ENCODE measurements at places on chromosomes 2 and 18.
A peak's percentile ranks its signal among the peaks of the same experiment; 100 is the strongest.

DNA sequence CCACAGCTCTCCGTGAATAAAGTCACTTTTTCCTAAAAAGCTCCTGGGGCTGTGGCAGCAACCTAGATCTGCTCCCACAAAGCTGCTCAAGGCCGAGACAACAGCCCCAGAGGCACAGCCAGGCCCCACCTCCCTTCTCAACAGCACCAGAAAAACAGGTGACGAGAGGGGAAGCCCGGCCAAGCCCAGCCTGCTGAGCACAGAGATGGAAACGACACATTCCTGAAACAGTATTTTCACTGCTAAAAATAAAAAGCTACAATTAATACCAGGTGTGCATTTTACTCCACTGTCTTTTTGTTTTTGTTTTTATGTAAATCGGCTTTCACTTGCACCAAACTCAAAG, 199.3 kb downstream of the HDAC4 start:
- DNase-seq, result no peak

GRCh38 chr2:53969285-53969967, 1.4 kb downstream of the PSME4 start:
- DNase-seq, result peak; percentile 39

DNA sequence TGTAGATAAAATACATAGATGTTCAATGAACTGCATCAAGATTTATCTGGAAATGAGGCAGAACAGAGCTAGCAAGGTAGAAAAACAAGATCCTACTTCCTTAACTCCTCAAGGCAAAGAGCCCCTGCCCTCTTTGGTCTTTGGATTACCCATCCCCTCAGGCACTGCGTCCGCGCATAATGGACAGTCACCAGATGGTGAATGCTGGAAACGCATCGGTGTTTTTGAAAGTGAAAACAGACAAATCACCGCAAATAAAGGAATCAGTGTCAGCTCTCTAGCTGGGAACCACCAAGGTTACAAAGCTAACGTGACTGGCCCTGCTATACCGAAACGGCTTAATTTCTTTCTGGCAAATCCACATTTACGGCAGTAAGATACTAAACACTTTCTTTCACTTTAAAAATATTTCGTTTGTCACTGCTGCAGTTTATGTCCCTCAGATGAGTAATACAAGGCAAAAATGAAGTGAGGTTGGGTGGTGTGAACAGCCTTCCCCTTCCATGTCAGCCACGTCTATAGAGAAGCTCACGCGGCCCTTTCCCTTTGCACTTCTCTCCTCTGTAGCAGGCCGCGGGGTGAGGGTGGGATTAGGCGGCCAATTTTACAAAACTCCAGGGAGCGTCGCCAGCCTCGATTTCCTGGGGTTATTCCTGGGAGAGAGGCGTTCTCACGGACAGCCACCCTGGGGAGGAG, 627 bp upstream of the GALR1 start:
- DNase-seq, result no peak

- no peak for DNase-seq
These were observed 10.7 kb downstream of the RAMP1 start for GRCh38 chr2:237870126-237870525.

- DNase-seq, result no peak
These were observed 117.2 kb upstream of the HS6ST1 start for GRCh38 chr2:128435576-128436478.

- no peak for DNase-seq
These were observed 158.6 kb downstream of the HNMT start for GRCh38 chr2:138122891-138123290.

DNA sequence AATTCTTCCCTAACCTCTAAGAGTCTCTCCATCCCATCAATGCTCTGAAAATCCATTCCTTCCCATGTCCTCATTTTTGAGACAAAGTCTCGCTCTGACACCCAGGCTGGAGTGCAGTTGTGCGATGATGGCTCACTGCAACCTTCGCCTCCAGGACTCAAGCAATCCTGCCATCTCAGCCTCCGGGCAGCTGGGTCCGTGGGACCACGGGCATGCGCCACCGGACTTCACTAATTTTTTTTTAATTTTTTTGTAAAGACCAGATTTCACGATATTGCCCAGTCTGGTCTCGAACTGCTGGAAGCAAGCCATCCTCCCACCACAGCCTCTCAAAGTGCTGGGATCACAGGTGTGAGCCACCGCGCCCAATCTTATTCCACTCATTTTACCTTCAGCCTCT, 1.6 kb downstream of the FEZ2 start:
- no peak for DNase-seq

GRCh38 chr2:241877989-241878970, 8.8 kb downstream of the RTP5 start:
- DNase-seq, result peak; percentile 80

DNA sequence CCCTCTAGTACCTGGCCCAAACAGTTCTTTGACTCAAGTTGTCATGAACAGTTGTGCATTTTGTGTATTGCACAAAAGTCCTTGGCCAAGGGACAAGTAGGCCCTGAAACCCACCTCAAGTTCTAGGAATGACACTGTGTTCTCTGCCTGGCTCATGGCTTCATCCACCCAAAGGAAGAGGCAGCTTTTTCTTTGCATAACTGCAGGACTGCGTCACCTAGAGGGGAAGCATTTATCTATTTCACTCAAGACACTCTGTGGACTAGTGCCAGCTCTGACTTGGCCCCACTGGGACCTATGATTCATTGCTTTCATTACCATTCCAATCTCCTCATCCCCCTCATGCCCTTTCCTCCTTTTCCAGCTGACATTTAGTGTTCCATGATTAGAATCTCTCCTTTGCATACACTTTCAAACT, 119.3 kb upstream of the SIX2 start:
- DNase-seq, result no peak

DNA sequence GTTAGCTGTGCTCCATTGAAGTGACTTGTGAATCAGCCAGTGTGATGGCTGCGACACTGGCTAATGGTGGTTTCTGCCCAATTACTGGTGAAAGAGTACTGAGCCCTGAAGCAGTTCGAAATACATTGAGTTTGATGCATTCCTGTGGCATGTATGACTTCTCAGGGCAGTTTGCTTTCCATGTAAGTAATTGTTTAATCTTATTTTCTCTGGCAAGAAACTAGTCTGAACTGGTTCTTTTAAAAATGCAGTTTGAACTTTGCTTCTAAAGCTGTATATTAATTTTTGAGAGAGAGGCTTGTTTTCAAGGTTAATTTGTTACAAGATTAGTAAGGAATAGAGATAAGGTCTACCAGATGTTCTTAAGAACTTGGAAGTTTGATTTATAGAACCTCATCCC, 46.7 kb downstream of the GLS start:
- DNase-seq, result no peak

DNA sequence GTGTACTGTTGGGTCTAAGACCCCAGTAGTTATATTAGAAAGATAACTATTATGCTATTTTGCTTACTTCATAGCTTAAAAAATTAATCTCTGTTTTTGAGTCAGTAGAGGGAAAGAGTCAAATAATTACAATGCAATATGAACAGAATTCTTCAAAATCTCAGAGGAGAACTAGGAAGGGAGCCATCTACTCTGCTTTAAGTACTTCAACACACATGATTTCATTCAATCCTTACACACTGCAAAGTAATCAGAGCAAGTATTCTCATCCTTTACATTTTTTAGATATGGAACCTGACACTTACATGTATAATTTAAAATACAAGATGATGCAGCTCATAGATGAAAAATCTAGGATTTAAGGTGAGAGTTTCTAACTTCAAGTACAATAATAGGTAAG, 27.7 kb downstream of the COL5A2 start:
- no peak for DNase-seq

- no peak for DNase-seq
These were observed 370.7 kb upstream of the LRATD1 start for GRCh38 chr2:14261771-14262170.

DNA sequence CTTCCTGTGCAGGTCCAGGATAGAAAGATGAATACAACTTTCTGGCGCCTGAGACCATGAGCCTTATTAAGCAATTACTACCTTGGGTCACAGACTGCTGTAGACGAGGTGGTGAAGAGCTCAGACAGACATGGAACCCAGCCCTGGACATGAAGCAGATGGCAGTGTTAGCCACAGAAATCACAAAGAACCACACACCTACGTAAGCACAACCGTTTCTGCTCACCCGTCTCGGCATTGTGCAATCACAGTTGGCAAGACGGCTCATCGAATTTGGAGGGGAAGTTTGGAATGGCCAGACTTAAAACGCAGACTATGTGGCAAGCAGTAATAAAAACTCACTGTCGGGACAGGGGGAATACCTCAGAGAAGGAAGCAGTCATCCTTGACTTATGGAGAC, 24.3 kb upstream of the ASPRV1 start:
- DNase-seq, result peak; percentile 27

DNA sequence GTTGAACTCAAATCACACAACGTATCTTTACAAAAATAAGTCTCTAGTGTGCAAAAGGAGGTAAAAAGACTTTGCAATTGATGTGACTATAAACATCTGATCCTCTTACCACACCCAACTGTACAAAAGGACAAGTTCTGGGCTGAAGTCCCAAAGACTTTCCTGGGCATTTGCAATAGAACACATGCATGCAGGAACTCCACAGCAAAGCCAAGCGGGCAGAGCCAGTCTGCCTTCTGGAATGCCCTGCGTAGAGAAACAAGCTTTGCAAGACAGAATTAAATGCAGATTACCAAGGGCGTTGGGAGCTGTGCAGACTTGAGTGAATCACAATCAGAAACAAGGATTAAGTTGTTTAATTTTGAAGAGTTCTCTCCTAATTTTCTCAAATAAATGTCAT, 208.4 kb upstream of the ZNF521 start:
- DNase-seq, result no peak

DNA sequence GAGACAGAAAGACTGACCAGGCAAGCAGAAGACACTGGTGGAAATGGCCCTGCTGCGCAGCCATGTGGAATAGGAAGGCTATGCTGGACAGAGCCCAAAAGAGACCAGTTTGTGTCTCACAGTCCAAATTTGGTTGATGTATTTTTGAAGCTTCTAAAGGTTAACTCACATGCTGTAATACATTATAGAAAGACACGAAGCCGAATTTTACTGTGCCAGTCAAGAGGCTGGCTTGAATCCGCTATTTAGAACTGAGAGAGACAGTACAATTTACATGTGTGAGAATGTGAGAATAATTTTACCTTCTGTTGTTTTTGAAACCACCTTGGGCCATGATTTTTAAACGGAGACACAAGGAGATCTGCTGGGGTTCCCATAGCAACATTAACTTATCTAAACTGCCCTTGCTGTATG, 113.6 kb downstream of the METTL8 start:
- no peak for DNase-seq

DNA sequence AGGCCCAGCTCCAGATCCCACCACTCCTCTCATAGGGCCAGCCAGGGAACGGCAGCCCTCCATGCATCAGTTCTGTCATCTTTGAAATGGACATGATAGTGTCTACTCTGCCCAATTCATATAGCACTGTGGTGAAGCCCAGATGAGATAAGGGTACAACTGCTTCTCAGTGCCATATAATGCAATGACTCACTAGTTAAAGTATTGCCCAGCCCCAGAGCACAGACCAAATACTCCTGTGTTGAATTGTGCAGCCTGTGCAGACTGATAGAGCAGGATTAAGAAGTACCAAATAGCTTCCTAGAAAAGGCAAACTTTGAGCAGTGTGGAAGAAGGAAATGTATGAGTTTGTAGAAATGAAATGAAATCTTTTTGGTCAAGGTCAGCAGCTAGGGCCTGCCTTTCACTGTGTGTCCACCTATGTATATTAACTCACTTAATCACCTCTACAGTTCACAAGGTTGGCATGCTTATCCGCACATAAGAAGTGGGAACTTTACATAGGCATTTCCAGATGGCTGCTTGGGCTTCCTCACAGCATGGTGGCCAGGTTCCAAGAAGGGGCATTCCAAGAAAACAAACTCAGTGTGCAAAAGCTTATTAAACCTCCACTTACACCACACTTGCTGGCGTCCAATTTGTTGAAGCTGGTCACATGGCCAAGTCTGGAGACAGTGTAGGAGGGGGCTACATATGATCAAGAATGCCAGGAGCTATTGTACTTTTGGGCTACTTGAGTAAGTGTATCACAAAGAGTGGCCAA, 102.8 kb upstream of the COPS8 start:
- DNase-seq, result no peak

- no peak for DNase-seq
These were observed 49.9 kb downstream of the LYPD1 start for GRCh38 chr2:132620115-132620514.

DNA sequence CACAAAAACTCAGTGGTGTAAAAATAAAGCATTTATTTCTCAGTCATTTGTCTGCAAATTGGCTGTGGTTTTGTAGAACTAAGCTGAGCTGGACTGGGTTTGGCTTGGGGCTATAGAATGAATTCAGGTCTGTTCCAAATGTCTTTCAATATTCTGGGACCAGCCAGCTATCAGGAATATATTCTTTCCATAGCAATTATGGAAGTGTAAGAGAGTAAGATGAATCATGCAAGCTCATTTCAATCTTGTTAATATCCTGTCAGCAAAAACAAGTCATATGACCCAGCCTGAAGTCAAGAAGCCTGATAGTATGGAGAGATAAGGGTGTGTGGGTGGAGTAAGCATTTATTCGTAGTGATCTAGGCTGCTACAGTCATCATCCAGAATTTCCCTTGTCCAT, 481.0 kb upstream of the CDH2 start:
- no peak for DNase-seq

DNA sequence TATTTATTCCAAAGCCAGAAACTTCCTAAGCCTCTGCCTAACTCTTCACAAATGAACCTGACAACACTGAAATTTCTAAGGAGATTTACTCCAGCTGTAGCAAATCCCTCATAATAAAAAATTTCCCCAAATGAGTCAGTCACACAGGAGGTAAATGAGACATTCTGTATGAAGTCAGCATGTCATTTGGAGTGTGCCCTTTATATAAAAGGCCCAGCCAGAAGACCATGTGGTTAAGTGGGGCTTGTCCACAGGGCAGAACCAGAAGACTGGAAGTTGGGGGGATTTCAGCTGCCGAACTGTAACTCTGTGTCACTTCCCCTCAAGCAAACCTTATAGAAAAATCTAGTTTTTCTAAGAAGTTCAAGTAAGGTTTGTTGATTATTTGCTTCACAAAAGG, 30.2 kb downstream of the NRP2 start:
- no peak for DNase-seq

GRCh38 chr18:32156855-32157254, 33.0 kb upstream of the MEP1B start:
- no peak for DNase-seq

DNA sequence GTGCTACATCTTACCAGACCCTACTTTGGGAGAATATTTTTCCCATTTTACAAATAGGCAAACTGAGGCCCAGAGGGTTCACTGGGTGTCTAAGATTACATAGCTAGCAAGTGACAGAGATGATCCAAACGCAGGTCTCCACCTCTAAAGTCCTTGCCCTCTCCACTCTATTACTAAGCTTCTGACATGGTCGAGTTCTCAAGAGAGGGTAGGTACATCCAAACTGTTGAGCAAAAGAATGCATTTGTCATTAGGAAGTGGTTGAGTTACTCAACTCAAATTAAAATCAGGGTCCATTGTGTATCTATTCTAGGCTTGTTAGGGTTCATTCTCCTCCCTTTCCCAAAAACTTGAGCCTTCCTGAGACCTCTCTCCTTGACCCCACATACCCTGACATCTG, 680.6 kb upstream of the FANCL start:
- DNase-seq, result no peak

DNA sequence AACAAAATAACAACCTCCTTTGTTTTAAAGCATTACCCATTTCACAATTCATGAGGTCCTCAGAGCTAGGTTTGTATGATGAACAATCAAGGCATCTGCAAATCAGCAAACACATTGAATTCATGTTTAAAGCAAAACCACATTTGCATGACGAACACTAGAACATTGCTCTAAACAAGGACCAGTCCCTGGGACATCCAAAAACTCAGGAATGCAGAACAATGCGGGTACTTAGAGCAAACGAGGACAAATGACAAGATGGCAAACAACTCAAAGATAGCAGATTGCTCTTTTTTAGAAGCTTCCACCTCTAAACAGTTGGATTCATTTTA, 45.7 kb upstream of the RALBP1 start:
- DNase-seq, result no peak

Data from CD4-positive, alpha-beta T cell treated with Interleukin-17A for 1 hour (primary cell).